ENCODE measurements at places on chromosomes 4 and X. TPM values are rescaled to one million over a fixed set of nuclear protein-coding genes. Genes with fewer than 3 reads are reported as not detected.

DNA sequence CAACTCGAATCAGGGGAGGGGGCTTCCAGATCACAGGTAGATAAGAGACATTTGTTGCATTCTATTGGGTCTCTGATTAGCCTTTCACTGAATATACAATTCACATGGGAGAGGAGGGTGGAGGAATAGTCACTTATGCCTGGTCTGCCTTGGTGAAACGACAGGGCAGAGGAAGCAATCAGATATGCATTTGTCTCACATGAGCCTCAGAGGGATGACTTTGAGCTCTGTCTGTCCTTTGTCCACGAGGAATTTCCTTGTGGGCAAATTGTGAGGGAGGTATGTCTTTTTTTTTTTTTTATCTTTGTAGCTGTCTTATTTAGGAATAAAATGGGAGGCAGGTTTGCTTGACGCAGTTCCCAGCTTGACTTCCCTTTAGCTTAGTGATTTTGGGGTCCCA lies 28.5 kb upstream of the TMSB4X start:
- H3K27me3 ChIP-seq: no peaks in the 10 kb centered on the region
- no peak overlapping the region for H3K27ac ChIP-seq
- no peak overlapping the region for H3K4me3 ChIP-seq
- no peaks in the 10 kb centered on the region for H3K36me3 ChIP-seq
- H3K4me1 ChIP-seq: peaks cover 37% of the 10 kb centered on the region

DNA sequence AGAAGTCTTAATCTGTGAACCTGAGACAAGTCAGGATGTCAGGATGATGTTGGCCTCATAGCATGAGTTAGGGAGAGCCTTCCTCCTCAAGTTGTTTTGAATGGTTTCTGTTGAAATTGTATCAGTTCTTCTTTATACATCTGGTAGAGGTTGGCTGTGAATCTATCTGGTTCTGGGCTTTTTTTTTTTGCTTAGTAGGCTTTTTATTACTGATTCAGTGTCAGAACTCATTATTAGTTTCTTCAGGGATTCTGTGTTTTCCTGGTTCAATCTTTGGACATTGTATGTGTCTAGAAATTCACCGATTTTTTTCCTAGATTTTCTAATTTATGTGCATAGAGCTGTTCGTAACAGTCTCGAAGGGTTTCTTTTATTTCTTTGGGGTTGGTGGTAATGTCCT lies 14.9 kb downstream of the GLUD2 start:
- no peak overlapping the region for H3K4me3 ChIP-seq
- H3K36me3 ChIP-seq: no peaks in the 10 kb centered on the region
- no peak for DNase-seq
- no peaks in the 10 kb centered on the region for H3K27me3 ChIP-seq
- no peaks in the 10 kb centered on the region for H3K4me1 ChIP-seq

Gene ODAM
- not detected for total RNA-seq

DNA sequence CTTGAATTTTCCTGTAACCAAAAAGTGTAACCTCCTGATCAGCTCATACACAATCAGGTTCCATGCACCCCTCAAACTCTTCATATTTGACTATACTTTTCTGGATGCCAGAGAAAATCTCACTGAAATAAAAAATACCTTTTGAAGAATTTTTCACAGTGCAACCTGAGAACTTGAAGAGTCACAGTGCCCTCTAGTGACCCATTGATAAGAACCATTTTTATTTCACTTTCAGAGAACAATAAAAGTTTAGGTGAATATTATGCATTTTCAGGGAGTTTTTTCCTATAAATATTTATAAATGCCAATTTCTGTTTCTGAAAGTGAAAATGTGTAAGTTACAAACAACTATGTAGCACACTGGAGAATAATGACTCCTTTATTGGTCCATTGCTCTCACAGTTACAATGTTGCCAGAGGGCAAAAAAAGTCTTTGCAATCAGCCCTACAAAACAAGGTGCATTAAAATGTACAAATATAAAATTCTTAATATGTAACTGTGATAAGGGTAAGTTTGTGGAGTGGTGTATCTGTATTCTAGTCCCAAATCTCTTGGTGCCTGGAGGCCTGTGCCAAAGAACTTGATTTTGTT lies 153.6 kb upstream of the INTU start:
- no peaks in the 10 kb centered on the region for H3K4me1 ChIP-seq
- H3K36me3 ChIP-seq: no peaks in the 10 kb centered on the region
- peak; percentile 61 for DNase-seq
- H3K4me3 ChIP-seq: no peak overlapping the region

- H3K36me3 ChIP-seq: no peaks in the 10 kb centered on the region
- H3K27me3 ChIP-seq: no peaks in the 10 kb centered on the region
- no peaks in the 10 kb centered on the region for H3K4me1 ChIP-seq
- no peak overlapping the region for H3K27ac ChIP-seq
- DNase-seq: no peak
Observed at GRCh38 chr4:71571346-71571745, 212.5 kb downstream of the GC start.

Gene NUP54
- 43.3 TPM for total RNA-seq

Gene CT47B1
- not detected for total RNA-seq

Gene MSANTD1
- total RNA-seq: 2.6 TPM

DNA sequence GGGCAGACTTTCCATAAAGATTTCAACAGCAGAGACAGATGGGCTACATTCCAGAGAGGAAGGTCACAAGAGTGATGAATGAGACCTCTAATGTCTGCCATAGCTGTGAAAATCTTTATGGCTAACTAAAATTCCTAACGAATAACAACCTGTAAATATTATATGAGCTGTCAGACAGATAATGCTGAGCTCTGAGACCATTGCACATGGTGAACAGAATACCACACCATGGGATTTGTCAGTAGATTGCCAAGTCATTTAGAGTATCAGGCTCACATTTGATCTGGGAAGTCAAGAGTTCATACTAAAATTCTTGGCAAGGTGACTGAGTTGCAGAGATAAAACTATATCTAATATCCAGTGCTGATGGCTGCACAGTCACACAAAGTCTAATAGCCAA lies 259.2 kb upstream of the FTHL17 start:
- no peak overlapping the region for H3K4me3 ChIP-seq
- H3K36me3 ChIP-seq: no peaks in the 10 kb centered on the region
- H3K27ac ChIP-seq: no peak overlapping the region

GRCh38 chr4:134634301-134634700 lies 432.7 kb upstream of the PABPC4L start:
- H3K36me3 ChIP-seq: no peaks in the 10 kb centered on the region
- DNase-seq: peak; percentile 2
- H3K4me3 ChIP-seq: no peak overlapping the region
- no peak overlapping the region for H3K27ac ChIP-seq

GRCh38 chrX:30590368-30590767 lies 12.8 kb upstream of the TASL start:
- no peaks in the 10 kb centered on the region for H3K27me3 ChIP-seq
- H3K4me1 ChIP-seq: no peaks in the 10 kb centered on the region
- H3K36me3 ChIP-seq: no peaks in the 10 kb centered on the region
- DNase-seq: no peak

DNA sequence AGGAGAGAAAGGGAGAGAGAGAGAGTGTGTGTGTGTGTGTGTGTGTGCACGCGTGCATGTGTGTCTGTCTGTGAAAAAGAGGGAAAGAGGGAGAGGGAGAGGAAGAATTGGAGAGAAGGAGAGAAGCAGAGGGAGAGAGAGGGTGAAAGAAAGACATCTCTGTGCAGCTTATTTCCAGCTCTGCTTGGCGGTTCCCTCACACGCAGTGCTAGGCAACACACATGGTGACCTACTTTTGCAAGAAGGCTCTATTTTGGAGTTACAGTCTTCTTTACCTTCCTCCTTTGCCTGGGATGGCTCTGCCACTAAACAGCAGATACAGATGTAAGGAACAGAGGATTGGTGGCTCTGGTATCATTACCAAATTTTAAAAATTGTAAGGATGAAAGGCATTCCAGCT lies 40.1 kb downstream of the SLC16A2 start:
- H3K36me3 ChIP-seq: no peaks in the 10 kb centered on the region
- H3K27ac ChIP-seq: no peak overlapping the region
- H3K4me3 ChIP-seq: no peak overlapping the region
- DNase-seq: no peak
- peaks cover 5% of the 10 kb centered on the region for H3K4me1 ChIP-seq

Gene RNF128
- total RNA-seq: not detected

- H3K27ac ChIP-seq: no peak overlapping the region
- DNase-seq: no peak
- H3K27me3 ChIP-seq: no peaks in the 10 kb centered on the region
- no peaks in the 10 kb centered on the region for H3K36me3 ChIP-seq
- no peak overlapping the region for H3K4me3 ChIP-seq
Observed at GRCh38 chr4:43369036-43369594, 476.6 kb downstream of the GRXCR1 start.

- no peaks in the 10 kb centered on the region for H3K4me1 ChIP-seq
- H3K36me3 ChIP-seq: no peaks in the 10 kb centered on the region
- no peak overlapping the region for H3K27ac ChIP-seq
- H3K4me3 ChIP-seq: no peak overlapping the region
Observed at GRCh38 chr4:73864961-73865360, 4.2 kb upstream of the CXCL1 start.

Gene NXF2
- not detected for total RNA-seq

Gene ABHD18
- total RNA-seq: 8.4 TPM

DNA sequence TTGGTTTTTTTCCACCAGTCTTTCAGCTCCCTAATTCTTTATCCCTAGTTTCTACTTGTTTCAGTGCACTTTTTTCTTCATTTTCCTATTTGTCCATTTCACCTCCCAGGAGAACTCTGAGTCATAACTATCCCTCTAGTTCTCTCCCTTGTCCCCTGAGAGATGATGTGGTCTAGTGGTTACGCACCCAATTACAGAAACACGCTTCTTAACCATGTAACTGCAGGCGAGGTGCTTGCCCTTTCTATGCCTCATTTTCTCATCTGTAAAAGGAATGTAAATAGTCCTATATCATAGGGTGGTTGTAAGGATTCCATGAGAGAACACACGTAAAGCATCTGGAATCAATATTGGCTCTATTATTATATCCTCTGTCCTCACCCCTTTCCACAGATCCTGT lies 8.8 kb upstream of the GRPR start:
- no peaks in the 10 kb centered on the region for H3K4me1 ChIP-seq
- H3K27ac ChIP-seq: no peak overlapping the region
- DNase-seq: peak; percentile 23
- H3K27me3 ChIP-seq: no peaks in the 10 kb centered on the region
- no peak overlapping the region for H3K4me3 ChIP-seq
